ENCODE measurements at places on chromosomes 6 and 20.

DNA sequence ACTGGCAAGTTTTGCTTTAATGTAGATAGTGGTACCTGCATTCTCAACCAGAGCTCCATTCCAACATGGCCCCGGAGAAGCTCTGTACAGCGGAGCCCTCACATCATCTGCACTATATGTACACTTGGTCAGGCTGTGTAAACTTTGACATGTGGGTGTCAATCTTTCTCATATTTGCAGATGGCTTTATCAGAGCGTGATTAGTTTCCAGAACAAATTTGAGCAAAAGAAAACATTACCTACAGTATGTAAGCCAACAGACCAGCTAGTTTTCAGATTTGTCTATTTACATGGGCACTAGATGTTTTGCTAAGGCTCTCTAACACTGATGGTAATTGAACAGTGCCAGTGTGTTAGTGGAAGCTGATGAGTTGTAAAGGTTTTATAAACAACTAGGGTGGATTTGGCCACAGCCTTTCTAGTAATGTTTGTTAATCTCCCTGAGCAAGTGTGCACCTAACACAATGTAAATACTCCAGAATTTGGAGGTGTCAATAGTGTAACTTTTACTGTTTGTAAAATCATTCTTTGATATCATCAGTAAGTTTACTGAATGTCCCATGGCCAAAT is 131.8 kb downstream of the FOXA2 start:
- peak; percentile 60 for DNase-seq

DNA sequence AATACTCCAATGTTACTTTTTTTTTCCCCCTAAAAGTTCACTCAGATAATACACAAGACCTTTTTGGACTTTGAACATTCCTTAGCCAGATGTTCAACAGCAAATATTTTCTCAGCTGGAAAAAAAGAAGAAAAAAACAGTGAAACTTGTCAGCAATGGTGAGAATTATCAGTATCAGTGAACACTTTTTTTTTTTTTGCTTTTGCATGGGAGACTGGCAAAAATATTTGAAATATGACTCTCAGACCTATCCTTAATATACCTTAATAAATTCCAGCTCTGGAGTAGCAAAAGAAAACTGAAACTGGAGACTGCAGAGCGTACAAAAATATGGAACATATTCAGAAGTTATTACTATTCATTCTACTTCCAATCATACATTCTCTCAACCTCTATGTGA is 92.3 kb downstream of the RFPL4B start:
- no peak for DNase-seq

DNA sequence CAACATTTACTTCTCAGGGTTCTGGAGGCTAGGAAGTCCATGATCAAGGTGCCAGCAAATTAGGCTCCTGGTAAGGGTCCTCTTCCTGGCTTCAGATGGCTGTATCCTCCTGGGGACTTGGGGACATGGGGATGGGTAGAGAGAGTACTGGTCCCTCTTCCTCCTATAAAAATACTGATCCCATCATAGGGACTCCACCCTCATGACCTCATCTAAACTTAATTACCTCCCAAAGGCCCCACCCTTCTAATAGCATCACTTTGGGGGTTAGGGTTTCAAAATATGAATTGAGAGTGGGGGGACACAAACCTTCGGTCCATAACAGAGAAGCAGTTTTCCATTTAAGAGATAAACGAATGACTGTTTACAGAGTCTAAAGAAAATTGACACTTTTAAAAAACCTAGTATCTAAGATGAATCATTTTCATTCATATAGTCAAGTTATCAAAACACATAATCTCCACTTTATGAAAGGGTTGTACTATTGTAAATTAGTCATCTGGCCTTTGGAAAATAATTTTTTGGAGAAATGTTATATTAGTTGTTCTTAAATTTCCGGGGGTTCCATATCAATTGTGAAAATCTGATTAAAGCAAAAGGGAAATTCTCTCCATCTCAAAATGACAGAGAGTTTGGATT is 33.5 kb downstream of the ELOVL5 start:
- no peak for DNase-seq

DNA sequence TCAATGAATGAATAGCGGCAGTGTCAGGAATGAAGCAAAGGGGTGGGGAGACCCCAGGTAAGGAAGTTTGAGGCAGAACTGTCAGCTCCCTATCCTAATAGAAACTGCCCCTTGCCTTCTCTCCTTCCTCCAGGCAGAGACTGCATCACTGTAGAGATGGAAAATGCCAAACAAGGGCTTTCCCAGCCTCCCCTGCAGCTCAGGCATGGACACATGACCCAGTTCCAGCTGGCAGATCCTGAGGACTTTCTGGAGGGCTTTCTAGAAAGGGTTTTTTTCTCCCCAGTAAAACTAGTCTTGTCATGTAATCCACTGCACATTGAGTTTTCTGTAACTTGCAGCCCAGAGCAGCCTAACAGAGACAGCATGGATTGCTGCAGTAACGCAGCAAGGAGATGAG is 17.9 kb upstream of the PNPLA1 start:
- DNase-seq: no peak

DNA sequence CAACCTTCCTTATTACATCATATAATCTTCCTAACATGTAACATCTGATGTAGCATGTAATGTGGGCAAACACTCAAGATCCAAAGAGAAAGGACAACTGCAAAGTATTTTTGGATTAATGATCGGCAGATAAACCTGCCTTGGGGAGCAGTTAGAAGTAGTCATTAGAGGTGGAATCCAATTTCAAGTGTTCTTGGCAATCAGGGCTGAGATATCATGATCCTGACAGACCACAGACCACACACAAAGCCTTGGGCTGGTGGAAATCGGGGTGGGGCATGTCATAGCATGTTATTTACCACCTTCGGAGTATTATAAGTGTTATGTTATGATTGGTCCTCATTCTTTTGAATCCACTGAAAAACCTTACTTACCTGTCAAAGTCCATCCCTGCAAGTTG is 16.3 kb downstream of the NCOA5 start:
- no peak for DNase-seq

DNA sequence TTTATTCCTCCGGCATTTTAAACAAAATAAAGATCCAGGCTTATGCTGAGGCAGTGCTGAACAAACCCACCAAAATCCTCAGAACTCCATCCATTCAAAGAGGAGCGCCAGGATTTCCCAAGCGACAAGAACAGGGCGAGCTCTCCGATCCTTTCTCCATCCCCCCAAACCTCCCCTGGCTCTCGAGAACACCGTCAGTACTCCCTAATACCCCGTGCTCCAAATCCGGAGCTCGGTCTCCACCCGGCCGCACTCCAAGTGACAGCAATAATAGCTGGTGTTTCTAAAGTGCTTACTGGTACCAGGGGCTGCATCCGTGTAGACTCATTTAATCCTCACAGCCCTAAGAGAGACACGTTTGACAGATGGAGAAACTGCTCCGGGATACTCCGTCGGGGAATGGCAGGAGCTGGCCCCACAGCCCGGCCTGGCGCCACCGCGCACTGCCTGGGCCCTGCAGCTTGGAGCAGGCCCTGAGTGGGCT is 277.1 kb upstream of the QKI start:
- DNase-seq: no peak

DNA sequence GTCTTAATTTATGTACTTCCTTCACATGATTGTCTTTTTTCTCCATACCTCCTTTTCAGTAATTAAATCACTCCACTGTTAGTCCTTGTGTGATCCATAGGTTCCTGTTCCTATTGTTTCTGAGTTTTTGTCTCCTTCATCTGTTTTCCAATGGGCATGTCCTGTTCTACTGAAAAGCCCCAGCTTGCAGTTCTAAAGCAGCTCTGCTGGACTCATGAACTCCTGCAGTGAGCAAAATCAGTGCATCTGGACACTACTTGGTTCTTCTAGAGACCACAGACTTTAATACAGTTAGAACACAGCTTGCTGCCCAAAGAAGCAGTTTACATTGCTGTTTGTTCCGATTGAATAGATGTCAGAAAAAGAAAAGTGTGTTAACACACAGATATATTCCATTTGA is 593.3 kb upstream of the HS3ST5 start:
- no peak for DNase-seq
